Endothelial cell of umbilical vein (primary cell): ENCODE measurements at places on chromosomes 13 and 19. TPM values are rescaled to one million over a fixed set of nuclear protein-coding genes. Genes with fewer than 3 reads are reported as not detected.

MLLT1 gene
- total RNA-seq: 79.2 and 84.8 TPM in 2 replicates

ZNF17 gene
- total RNA-seq: 4.7 and 6.4 TPM in 2 replicates

DNA sequence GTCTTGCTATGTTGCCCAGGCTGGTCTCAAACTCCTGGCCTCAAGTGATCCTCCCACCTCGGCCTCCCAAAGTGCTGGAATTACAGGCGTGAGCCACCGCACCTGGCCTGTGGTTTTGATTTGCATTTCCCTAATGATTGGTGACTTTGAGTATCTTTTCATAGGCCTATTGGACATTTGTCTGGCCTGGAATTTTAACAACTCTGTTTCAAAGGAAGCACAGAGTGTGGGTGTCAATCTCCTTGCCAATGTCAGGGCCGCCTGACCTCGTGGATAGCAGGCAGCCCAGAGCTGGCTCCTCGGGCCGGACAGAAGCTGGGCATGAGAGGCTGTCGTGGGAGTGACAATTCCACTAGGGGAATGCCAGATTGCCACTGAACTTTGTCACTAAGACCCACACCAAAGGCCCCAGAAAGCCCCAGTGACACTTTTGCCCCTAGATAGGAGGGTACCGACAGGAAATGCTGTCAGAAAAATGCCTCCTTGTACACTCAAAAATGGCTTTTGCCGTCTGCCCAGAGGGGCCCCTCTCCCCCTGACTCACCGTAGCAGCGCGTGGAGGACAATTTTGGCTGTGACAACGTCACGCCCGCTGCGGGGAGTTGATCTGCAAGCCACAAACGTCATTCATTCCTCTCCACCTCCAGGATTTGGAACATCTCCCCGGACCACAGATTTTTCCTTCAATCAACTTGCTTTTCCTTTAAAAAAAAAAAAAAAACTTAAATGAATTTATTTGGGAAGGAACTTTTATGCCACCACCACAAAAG lies 11.7 kb upstream of the ADGRE5 start:
- H3K36me3 ChIP-seq: no peaks in the 10 kb centered on the region
- H3K27me3 ChIP-seq: no peaks in the 10 kb centered on the region
- no peak overlapping the region for H3K27ac ChIP-seq

ZNF441 gene
- total RNA-seq: 2.4 and 4.5 TPM in 2 replicates

DNA sequence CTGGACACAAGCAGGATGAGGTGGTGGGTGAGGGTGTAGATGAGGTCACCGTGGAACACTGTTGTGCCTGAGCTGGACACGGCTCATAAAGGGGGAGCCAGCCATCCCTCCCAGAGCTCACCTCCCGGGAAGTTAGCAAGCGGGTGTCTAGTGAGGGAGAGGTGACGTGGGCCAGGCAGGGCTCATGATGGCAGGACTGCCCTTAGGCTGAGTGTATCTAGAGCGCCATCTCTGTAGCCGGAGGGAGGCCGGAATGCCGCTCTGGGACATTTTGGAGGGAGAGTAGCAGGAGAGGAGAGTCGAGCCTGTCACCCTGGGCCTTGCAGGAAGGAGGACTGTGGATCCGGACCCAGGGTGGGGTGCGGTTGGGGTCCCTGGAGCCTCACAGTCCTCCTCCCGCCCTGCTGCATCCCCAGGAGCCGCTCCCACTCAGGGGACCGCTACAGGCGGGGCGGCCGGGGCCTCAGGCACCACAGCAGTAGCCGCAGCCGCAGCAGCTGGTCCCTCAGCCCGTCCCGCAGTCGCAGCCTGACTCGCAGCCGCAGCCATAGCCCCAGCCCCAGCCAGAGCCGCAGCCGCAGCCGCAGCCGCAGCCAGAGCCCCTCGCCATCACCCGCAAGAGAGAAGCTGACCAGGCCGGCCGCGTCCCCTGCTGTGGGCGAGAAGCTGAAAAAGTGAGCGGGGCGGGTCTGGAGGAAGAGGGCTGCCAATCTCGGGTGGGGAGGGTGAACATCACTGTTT lies 9.2 kb downstream of the ZNF296 start:
- peaks cover 50% of the 10 kb centered on the region for H3K36me3 ChIP-seq
- H3K4me3 ChIP-seq: no peak overlapping the region
- no peak overlapping the region for H3K27ac ChIP-seq
- DNase-seq: no peak
- no peaks in the 10 kb centered on the region for H3K27me3 ChIP-seq
